Stimulated activated naive B cell treated with anti-CD40 and anti-IgM and Interleukin-4, amounts not matched to agents 10 μg/mL and 1 μg/mL and 100 μg/mL, for 72 hours (primary cell): ENCODE measurements at places on chromosomes 16 and 17.
A peak's percentile ranks its signal among the peaks of the same experiment; 100 is the strongest.

DNA sequence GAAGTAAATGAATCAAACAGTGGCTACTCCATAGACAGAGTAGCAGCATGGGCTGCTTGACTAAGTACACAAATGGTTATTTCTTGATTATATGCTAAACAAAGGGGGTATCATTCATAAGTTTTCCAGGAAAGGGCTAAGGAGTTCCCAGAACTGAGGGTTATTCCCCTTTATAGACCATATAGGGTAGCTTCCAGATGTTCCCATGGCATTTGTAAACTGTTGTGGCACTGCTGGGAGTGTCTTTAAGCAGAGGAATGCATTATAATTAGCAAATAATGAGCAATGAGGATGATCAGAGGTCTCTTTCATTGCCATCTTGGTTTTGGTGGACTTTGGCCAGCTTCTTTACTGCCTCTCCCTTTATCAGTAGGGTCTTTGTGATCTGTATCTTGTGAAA lies 105.1 kb downstream of the CDH11 start:
- no peak for DNase-seq

GRCh38 chr16:53913920-53914319 lies 210.0 kb downstream of the FTO start:
- no peak for DNase-seq

- no peak for DNase-seq
These were observed 30.8 kb downstream of the USP43 start for GRCh38 chr17:9676084-9676483.

GRCh38 chr17:1126250-1126797 lies 53.5 kb downstream of the ABR start:
- no peak for DNase-seq

GRCh38 chr17:80035937-80036714 lies at the start of gene CCDC40:
TSS of gene CCDC40 (plus strand) at chr17:80036642. CDS start at chr17:80036663, 21 bp downstream.
- peak; percentile 70 for DNase-seq

GRCh38 chr17:36505171-36505570 lies 18.7 kb downstream of the ZNHIT3 start:
- DNase-seq = no peak

DNA sequence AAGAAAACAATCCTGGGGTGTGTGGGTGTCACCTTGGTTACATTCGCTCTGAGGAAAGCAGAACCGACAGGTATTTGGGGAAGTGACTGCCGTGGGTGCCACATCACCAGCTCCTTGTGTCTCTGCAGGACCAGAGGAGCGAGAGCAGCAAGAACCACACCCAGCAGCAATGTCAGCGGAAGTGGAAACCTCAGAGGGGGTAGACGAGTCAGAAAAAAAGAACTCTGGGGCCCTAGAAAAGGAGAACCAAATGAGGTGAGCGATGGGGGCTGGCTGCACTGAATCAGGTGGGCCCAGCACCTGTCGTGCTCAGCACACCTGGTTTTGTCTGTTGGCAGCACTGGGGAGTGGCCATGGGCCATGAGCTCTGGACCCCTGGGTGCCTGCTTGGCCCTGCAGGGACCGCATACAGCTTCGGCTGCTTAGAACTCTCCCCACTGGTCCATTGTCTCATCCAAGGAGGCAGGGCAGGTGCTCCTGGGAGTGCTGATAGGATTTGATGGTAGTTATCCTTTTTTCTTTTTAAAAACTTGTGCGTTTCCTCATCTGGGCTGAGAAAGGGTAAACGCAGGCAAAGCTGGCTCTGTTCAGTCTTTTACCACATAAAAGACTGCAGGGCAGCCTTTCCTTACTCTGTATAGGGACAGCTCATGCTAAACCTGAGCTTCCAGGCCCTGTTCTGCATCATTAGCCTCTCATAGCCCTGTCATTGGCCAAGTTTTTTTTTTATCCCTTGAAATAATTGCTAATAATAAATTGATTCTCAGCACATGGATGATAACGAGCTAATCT lies 29.4 kb downstream of the HMOX2 start:
- DNase-seq = peak; percentile 85

DNA sequence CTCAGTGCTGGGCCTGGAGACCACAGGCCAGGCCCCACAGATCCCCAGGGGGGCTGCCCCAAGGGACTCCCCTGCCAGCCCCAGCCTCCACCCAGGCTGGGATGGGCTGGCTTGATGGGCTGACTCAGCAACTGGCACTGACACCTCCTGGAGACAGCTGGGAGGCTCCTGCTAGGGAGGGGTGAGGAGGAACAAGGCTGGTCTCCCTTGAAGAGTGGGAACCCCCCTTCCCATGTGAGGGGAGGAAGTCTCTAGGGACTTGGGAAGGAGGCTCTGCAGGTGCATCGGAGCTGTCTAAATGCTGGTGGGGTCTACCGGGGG lies 10.4 kb downstream of the NHERF1 start:
- DNase-seq = no peak
